ENCODE measurements at places on chromosomes 6 and 20.

DNA sequence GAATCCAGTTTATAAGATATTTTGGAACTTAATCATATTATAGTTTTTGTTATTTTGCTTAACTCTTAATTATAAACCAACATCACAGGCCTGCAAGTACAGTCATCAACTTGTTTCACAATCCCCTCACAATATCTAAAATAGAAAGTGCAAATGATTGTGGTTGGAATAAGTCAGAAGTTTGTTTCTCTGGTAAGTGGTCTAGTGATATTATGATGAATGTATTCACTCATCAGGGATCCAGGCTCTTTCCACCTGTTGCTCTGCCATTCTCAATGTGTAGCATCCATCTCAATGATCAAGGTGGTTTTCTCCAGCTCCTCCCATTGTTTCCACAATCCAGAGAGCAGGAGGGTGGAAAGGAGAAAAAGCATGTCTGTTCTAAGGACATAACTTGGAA lies 54.2 kb downstream of the OPN5 start:
- DNase-seq, result no peak

DNA sequence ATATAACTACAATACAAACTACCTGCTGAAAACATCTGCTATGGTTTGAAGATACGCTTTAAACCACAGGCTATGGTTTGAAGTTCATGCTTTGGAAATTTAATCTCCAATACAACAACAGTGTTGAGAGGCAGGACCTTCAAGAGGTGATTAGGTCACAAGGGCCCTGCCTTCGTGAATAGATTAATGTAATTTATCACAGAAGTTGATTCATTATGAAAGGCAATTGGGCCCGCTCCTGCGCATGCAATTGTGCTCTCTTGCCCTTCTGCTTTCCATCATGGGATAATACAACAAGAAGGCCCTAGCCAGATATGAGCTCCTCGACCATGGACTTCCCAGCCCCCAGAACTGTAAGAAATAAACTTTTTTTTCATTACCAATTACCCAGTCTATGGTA lies 21.2 kb downstream of the REPS1 start:
- DNase-seq, result no peak

DNA sequence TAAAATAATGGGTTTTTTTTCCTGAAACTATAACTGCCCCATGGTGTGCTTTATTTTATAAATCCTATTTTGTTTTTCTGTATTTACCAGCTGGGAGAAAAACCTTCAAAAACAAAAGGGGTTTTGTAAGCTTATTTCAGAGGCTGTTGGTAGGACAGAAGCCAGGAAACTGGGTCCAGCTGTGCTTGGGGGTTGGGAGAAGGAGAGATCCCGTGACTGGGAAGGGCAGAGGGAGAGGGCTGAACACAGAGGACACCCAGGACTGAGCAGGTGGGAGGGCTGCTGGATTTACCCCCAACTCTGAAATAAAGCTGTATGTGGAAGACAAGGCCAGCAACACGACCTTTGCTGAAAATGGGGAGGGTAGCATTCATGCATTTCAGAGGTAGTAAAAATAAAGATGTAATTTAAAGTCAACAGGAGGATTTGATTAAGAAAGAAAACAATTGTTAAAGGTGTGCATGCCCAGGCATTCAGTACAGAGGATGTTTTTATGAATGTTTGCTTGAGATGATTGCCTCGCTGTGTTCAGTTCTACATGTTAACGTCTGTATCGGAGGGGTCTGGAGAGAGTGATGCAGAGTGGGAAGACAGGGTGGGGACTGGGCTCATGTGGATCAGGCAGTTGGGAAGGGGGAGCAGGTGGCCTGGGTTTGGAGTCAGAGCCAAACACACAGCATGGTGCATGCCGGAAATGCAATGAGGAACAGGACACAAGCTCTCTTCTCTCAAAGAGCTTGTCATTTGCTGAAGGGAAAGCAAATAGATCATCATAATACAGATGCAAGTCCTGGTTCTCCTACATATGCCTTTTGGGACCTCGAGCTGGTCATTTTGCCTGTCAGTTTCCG lies 21.4 kb downstream of the ARFGEF3 start:
- DNase-seq, result no peak

DNA sequence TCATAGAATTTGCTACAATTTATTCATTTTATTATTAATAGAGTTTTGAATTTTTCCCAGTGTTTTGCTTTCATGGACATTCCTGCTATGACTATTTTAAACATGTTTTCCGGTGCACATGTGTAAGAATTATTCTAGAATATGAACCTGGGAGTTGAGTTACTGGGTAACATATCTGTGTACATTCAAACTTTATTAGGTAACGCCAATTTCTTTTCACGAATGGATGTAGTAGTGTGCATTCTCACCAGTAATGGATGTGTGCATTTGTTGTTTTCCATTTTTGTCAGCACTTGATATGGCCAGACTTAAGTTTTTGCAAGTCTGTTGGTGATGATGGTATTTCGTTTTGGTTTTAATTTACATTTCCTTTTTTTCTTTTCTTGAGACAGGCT lies 118.8 kb downstream of the CDKAL1 start:
- no peak for DNase-seq

- DNase-seq, result no peak
These were observed 21.9 kb downstream of the ATXN1 start for GRCh38 chr6:16739329-16739801.

DNA sequence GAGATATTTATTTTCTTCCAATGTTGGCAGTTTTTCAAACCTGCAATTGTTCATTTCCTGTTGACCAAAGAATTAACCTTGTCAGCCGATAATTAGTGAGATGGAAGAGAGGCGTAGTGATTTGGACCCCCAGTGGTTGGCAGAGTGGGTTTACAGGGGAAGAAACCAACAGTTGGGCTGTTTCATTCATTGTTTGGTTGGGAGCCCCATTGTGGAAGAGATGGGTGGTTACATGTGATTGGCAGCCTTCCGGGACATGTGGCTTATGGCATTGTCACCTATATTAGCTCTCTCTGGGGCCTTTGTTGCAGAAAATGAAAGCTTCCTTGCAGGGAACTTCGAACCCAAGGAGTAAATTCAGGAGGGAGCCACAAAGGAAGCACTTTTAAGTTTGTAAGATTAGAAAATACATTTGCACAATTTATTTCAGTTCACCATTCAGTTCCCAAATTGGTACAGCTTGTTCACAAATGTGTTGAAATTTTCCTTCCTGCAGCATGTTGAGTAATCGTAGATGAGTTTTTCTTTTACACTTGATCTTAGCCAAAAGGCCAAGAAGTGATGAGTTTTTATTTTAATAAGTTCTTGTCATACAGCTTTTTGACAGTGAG lies 50.3 kb upstream of the CDKAL1 start:
- no peak for DNase-seq

DNA sequence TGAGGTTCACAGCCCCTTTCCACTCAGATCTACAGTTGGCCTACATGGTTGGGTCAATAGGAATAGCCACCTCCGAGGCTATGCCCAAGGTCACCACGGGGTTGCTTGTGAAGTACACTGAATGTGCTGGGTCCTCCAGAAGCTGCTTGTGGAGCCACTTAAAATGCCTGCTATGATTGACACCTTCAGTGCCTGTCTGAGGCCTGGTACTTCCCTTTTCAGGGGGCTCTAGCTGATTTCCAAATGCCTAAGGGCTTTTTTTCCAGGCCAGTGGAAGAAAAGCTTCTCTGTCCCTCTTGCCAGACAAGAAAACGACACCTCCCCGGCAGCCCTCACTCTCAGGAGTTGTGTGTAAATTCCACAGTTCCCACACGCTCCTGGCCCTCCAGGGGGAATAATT lies 6.3 kb upstream of the NXT1 start:
- no peak for DNase-seq

DNA sequence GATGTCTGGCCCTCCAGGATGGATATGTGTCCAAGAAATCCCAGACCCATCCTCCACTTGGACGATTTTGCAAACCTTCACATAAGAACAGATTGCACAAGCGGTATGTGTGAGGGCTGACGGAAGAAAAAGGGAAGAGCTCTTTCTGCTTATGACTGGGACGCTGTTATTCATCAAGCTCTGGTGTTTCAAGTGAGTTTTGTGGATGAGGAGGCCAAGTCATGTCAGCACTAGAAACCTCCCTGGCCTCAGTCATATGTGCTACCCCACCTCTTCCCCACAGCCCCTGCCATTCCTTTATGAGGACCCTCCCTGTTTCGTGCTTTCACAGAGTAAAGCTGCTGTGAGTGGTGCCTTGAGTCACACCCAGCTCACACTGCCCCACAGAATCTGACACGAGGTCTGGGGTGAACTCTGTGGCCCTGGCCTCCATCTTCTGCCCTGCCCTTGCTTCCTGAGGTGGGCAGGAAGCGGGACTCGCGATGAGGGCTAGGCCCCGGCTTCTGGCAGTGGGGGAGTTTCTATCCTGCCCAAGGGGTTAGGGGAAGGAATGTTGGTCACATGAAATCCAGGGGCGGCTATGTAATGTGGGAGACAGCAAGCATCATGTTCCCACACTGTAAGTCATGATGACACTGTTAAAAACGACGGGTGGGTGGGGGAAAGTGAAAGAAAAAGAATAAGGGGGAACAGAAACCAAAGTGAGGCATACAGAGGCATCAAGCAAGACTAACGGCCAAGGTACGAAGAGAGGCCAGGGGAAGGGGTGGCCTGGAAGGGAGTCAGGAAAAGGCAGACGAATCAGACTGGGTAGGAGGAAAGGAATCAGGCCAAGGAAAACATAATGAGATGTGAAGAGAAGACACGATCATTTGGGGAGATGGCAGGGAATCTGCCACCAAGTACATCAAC lies 78.1 kb downstream of the PRDM1 start:
- peak; percentile 89 for DNase-seq

DNA sequence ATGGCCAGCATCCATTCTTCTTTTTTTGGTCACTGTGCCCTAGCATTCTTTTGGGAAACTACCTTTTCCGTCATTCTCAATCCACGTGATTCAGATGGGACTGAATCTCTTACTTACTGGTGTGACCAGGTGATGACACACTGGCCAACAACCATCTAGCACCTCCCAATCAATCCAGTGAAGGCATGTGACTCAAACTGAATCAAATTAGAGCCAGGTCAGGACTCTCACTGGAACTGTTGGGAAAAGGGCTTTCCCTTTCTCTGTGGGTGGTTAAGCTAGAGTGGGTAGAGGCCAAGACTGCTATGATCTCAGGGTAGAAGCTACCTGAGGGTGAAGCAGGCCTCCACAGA lies 36.2 kb upstream of the ZMYND8 start:
- DNase-seq, result no peak

- no peak for DNase-seq
These were observed 82.7 kb downstream of the SAMD3 start for GRCh38 chr6:130140084-130140483.

DNA sequence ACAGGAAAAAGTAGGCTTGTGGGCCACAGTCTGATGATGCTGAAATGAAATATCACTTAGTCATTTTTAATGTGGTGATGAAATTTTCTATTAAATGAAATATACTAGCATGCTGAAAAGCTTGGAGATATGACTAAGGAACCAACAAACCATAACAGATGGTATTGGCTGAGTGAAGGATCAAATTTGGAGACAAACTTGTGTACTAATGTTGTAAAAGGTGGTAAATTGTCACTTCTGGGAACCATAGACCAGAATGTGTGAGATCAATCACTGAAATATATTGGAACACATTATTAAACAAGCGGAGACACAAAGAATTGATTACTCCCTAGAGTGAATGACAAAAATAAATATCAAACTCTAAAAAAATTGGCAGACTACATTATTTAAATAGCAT lies 232.4 kb downstream of the DOK5 start:
- DNase-seq, result no peak

DNA sequence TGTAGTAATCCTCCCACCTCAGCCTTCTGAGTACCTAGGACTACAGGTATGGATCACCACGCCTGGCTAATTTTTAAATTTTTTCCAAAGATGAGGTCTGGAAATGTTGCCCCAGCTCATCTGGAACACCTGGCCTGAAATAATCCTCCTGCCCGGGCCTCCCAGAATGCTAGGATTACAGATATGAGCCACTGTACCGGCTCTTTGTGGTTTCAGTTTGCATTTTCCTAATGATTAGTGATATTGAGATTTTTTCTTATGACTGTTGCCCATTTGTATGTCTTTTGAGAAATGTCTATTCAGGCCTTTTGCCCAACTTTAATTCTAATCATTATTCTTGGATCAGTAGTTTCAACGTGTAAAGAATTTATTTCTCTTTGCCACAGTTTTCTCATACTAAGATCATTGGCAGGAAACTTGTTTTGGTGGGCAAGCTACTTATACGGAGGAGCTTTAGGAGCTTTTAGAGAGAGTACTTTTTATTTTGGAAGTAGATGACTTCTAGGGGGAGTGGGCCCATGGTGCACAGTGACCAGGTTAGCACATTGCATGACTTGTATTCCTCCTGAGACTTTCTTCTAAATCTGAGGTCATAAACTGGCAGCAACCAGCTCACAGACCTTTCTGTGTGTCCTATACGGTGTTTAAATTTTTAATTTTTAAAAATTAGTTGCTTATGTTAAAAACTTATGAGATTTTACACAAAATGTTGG lies 62.3 kb downstream of the STK4 start:
- DNase-seq, result no peak

GRCh38 chr20:35648836-35649235 lies 15.9 kb downstream of the CPNE1 start:
- DNase-seq, result no peak

GRCh38 chr20:47489448-47489872 lies 12.2 kb upstream of the NCOA3 start:
- DNase-seq, result peak; percentile 78

DNA sequence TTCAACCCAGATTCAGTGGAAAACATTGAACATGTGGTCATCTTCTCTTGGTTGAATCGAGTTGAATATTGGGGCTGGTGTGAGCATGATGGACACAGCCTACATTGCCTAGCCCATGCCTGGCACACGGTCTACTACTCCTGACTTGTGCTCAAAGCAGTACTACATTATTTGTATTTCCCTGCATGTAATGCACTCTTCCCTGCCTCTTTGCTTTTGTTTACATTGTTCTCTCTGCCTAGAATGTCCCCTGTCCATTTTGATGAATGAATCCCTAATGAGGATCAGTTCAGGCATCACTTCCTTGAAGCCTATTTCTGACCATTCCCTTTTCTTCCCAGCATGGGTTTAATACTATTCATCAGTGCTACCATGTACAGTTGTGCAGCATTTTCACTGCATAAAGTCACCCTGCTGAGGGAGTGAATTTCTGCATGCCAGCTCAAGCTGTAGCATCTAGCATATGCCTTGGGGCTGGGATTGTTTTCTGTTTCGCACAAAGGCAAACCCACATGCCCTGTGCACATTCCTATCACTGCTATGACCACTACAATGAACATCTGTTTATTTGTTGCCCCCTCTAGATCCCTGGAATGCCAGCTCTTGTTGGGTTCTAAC lies 75.3 kb upstream of the CCN6 start:
- no peak for DNase-seq

DNA sequence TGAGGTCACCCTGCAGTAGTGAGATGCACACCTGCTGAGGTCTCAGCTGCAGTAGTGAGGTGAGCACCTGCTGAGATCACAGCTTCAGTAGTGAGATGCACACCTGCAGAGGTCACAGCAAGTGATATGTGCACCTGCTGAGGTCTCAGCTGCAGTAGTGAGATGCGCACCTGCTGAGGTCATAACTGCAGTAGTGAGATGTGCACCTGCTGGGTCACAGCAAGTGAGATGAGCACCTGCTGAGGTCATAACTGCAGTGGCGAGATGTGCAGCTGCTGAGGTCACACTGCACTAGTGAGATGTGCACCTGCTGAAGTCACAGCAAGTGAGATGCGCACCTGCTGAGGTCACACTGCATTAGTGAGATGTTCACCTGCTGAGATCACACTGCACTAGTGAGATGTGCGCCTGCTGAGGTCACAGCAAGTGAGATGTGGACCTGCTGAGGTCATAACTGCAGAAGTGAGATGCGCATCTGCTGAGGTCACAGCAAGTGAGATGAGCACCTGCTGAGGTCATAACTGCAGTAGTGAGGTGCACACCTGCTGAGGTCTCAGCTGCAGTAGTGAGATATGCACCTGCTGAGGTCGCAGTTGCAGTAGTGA lies 20.8 kb downstream of the ZDHHC14 start:
- no peak for DNase-seq

- DNase-seq, result no peak
These were observed 16.5 kb downstream of the RIPOR2 start for GRCh38 chr6:24919056-24919892.
